ENCODE measurements at places on chromosomes 2 and 18.

DNA sequence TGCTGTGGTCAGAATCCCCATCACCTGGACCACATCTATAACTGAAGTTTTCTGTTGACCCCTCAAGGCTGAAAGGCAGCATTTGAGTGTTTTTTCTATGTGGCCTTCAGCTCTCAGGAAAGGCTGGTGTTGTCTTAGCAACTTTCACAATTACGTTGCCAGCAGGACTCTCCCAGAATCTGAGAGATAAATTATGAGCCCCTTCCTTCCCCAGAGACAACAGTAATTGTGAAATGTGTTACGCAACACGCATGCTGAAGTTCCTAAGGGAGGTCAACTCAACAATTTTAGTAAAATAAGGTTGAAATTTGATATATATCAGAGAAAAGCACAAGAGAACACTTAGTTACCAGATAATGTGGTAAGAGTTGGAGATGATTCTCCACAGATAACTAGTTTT is 216.5 kb upstream of the SLC8A1 start:
- DNase-seq = no peak

DNA sequence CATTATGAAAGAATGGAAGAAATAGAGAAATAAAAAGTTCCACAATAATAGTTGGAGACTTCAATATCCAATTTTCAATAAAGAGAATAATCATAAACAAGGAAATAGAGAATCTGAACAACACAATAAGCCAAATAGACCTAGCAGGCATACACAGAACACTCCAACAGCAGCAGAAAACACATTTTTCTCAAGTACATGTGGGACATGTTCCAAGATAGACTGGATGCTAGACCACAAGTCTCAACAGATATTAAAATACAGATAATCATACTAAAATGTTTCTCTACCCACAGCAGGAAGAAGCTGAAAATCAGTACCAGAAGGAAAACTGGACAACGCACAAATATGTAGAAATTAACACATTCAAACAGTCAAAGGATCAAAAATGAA is 113.9 kb downstream of the USP34 start:
- no peak for DNase-seq

DNA sequence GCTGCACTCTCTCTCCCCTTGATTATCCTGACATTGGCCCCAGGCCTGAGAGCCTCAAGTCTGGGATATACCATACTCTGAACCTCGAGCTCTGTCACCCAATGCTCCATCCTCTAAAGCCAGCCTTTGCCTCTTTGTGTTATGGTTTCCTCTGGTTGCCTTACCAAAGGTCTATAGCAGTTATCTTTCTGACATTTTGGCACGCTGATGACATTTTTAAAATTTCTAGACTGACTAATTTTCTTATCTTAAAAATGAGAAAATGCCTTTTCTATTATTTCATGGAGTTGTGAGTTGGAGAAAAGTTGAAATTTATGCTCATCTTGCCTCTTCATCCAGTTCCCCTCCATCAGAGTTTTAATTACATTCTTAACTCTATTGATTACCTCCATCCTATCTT is 62.7 kb downstream of the PKP4 start:
- no peak for DNase-seq

GRCh38 chr18:7329016-7329415 is 98.1 kb downstream of the LRRC30 start:
- DNase-seq = peak; percentile 5

DNA sequence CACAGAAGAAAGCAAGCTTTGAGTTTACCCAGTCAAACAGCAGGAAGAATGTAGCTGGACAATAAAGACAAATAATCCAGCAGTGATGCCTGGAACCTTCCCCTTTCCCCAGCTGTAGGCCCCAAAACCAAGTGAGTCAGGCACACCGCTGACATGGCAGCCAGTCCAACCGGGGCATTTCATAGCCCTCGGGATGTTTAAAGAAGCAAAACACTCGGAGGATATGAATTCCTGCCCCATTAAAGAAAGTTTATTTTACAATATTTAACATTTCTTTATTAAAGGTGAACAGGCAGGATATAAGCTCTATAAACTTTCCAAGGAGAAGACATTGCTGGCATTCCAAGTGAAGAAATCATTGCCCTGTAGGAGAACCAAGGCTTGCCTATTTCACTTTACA is 507.6 kb upstream of the TNP1 start:
- peak; percentile 89 for DNase-seq

DNA sequence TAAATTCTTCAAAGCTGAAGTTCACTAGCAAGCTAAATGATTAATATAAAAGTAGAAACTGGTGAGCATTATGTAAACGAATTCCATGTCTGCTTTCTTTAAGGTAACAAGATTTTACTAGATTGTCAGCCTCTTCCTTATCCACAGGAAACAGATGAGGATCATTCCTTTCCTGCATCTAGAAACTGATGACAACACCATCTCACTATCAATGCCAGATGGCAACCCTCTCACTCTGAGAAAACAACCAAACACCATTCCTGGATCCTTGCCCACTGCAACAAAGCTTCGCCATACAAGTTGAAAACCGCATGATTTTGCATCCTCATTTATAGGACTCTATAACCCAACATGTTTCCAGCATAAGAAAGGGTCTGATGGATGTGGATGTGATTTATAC is 122.9 kb downstream of the ZNF521 start:
- no peak for DNase-seq

- no peak for DNase-seq
Measured at GRCh38 chr18:51054764-51055163, 24.8 kb downstream of the SMAD4 start.

GRCh38 chr2:42048299-42049220 is 739 bp downstream of the PKDCC start:
- DNase-seq = no peak

GRCh38 chr2:150109912-150110311 is 377.6 kb downstream of the RND3 start:
- DNase-seq = no peak

- no peak for DNase-seq
Measured at GRCh38 chr18:37935086-37935485, 369.5 kb upstream of the CELF4 start.

GRCh38 chr2:164066095-164066494 is 330.3 kb upstream of the FIGN start:
- no peak for DNase-seq

- no peak for DNase-seq
Measured at GRCh38 chr2:72999729-73000725, 71.5 kb downstream of the SFXN5 start.

- DNase-seq = no peak
Measured at GRCh38 chr2:133589456-133589855, 21.2 kb upstream of the NCKAP5 start.

DNA sequence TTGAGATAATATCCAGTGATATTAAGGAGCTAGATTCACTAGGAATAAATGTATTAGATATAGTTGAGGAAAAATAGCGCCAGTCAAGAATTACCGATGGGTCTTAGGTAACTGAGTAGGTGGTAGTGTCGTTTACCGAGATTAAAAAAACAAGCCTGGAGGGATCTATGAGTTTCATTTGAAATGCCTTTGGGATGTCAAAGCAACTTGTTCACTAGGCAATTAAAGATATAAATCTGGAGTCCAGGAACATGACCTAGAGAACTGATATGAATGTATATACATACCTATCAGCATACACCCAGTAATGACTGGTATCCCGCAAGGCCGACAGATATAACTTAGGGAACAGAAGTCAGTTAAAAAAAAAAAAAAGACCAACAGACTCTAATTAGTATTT is 29.2 kb upstream of the MAP4K3 start:
- no peak for DNase-seq

- no peak for DNase-seq
Measured at GRCh38 chr2:220276741-220277444, 649.5 kb downstream of the SLC4A3 start.

DNA sequence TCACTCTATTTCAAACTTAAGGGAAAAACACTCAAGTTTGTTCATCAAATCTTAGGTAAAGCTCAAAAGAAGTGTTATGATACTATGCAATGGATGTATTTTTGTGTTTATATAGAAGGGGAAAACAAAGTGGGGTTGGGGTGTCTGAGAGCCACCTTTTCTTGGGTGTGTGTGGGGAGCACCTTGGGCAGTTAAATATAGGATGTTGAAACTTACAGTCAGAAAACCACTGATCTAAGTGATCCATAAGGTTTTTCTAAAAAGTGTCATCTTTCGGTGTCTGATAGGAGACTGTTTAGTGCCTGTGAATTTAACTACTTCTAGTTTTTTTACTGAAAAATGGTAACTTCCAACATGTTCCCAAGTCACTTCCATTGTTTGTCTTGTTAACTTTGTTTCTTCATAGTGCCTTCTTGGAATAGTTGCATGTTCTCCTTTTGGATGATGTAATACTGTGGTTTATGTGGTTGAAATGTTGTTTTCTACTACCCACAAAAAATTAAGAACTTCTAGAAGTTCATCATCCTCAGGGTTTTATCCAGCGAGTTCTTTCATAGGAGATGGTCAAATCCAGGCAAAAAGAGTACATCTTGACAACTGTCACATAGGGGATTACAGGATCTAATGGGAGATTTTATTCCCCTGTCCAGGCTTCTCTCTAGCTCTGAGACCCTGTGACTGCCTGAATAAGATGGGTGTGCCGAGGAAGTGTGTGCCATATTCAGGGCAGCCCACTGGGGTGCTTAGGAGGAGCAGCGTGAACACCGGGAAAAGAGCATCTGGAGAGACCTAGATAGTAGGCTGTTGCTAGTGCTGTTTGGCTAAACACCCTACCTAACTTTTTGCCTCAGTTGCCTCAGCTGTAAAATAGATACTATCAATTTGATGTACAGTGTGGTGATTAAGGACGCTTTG is 46.2 kb downstream of the CAB39 start:
- DNase-seq = peak; percentile 68

Measured in kidney glomerular epithelial cell (primary cell).